Activated CD4-positive, alpha-beta T cell treated with anti-CD3 and anti-CD28 coated beads, Interleukin-2, amount 50 U/mL, for 16 hours (primary cell): ENCODE measurements at places on chromosomes 1 and 21.

- no peak for DNase-seq
Observed at GRCh38 chr21:20515446-20515845, 482.8 kb upstream of the NCAM2 start.

DNA sequence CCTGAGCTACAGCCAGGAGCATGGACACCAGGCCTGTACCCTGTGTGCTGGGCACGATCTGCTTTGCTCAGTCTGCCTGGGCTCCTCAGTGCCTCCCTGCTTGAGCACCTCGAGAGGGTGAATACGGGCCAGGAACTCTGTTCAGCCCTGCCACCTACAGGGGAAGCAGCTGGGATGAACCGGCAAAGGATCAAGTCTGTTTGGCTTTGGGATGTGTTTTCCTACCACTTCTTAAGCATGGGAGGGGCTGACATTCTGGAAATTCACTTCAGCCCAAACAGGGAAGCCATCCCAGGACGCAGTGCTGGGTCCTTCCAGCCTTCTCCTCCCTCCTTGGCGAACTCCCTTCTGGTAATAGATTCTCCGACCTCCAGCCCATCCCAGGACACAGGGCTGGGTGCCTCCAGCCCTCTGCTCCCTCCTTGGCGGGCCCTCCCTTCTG is 55.8 kb upstream of the SELENON start:
- no peak for DNase-seq

DNA sequence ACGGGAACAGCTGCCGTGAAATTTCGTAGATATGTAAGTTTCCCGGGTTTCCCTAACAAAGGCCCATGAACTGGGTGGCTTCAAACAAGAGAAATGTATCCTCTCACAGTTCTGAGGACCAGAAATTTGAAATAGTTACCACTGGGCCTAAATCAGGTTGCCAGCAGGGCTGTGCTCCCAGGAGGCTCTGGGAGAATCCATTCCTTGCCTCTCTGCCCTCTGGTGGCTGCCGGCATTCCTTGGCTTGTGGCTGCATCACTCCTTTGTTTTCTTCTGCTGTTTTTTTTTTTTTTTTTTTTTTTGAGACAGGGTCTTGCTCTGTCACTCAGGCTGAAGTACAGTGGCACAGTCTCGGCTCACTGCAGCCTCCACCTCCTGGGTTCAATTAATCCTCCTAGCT is 23.7 kb downstream of the UMODL1 start:
- no peak for DNase-seq

DNA sequence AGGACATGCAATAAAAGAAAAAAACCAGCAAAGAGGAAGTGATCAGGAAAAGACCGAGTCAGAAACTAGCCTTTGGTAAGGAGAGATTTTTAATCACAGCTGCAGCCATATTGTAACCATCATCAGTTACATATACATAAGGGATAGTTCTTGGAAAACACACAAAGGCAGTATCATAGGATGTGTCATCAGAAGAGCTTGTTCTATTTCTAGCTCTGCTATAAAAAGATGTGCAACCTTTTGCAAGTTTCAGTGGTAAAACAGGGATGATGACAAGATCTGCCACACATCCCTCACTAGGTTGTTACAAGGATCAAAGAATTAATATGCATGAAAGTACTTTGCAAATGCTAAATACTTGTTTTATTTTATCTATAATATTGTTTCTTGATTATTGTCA is 342.0 kb downstream of the VAV3 start:
- DNase-seq = peak; percentile 42

DNA sequence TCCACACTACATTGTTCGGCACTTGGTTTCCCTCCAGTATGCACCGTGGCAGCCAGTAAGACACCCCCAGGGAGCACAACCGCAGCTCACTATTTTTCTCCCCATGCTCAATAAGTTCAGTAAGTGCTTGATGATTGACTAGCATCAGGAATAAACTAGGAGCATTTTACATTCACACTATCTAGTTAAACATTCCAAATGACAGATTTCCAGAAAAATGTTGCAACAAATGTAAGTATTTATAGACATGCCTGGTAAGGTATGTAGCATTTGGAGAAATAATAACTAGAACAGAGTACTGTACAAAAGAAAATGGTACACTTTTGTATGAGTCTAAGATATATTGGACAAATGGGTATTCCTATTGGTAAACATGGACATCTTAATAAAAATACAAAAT is 92.9 kb downstream of the SLC45A1 start:
- DNase-seq = no peak

DNA sequence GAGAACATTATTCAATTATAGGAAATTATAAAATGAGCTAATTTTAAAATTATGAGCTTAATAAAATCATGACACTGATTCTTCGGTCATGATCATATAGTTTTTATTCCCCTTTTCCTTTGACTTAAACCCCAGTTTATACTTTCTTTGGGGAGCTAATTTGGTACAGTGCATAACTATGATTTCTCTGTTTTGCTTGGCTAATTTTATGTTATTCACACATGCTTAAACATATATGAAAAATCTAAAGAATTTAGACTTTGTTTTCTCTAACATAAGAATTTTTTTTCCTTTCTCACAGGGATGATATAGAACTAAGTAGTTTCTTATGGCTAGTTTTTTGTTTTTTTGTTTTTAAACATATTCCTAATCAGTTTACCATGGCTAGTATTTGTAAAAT is 52.5 kb downstream of the STXBP3 start:
- no peak for DNase-seq

- no peak for DNase-seq
Observed at GRCh38 chr1:247281001-247281574, 25.2 kb downstream of the VN1R5 start.

DNA sequence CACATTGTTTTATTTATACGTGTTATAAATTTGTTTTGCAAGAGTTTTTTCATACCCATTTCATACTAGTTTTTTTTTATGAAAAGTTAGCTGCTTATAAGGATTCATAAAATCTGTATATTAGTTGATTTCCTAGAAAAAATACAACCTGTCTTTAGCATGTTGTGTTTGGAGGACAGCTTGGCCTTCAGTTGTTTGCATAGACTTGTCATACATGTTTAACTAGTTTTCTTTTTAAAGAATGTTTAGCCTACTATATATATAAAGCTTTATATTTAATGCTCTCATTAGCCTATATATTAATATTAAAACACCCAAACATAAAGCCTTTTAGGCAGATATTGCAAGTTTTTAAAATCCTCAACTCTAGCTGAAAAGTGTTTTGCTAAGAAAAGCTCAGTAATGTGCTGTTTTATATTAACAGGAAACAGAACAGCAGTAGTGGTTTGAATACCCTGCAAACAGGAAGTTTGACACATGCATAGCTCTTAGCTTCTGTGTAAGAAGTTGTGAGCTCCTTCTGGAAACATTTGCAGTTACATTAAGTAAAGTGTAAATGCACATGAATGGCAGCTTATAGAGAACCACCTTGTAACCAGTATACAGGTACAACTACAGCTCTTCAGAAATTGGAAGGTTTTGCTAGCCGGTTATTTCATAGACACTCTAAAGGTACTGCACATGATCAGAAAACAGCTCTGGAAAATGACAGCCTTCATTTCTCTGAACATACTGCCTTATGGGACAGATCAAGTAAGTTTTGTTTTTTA is at the start of gene PRKACB:
Gene PRKACB (plus strand): TSS at position 476 of the 770 bp plus-strand sequence. CDS start 91 bp downstream, at position 567.
- DNase-seq = peak; percentile 76
